ENCODE measurements at places on chromosomes 16 and 17.

DNA sequence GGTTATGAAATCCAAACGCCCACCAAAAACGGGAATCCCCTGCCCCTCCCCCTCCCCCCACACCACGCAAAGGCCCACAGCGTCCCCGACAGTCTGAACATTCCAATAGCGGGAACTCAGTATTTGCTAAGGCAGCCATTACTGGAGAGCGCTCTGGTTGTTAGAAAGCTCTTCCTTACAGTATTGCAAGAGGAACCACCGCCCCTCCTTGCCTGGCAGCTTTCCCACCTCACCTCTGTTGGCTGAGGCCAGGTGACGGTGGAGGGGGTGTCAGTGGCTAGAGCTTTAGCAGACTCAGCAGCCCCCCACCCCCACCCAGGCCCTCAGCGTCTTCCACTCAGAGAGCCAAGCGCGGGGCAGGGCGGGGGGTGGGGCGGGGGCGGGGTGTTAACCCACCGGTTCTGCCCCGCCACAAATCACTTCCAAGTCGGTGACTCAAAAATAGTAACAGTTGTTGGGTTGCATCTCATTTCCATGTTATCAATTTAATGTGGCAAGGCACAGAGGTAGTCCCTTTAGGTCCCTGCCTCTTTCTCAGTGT is 2.2 kb upstream of the PLEKHH3 start:
- DNase-seq: peak; percentile 53

GRCh38 chr16:30649725-30650368 is 913 bp upstream of the PRR14 start:
- DNase-seq: no peak

DNA sequence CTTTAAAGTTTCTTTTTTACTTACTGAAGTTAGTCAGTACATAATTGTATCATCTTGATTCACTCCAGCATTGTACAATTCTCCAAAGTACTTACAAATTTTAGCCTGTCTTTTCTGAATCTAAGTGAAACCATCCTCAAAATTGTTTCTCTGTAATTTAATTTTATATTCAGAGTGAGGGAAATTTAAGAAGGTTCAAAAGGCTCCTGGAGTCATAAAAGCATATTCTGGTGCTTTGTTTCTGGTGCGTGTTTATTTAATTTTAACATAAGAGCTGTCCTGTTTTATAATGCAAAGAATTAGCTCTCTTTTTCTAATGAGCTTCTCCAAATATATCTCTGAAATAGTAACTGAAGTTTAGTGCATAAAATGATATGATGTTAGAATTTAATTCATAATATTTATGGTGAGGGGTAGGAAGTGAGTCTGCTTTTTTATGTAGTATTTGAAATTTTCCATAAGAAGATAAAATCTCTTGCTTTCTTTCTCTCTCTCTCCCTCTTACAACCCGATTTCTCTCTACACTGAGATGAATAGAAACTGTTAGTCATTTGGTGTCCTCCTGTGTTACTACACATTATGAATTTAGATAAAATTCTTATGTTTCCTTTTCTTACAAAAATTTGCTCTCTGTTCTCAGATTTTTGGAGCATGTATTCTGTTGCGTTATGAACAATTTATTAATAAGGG is 339.8 kb downstream of the BCAS3 start:
- DNase-seq: no peak

DNA sequence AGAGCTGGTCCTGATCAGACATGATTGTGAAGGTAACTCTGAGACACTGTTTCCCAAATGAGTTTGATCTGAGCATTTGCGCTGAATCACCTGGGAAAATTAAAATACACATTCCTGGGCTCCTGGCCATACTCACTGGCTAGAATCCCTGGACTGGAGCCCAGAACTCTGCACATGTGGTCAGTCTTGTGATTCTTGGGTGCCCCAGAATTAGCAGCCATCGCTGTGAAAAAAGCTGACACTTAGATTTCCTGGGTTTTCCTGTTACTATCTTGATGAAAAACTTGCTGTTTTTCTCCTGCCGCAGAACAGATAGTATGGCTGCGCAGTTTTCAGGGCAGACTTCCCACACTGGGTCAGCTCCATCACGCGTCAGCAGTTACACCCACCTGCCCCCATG is 24.6 kb downstream of the NECAB2 start:
- peak; percentile 44 for DNase-seq

DNA sequence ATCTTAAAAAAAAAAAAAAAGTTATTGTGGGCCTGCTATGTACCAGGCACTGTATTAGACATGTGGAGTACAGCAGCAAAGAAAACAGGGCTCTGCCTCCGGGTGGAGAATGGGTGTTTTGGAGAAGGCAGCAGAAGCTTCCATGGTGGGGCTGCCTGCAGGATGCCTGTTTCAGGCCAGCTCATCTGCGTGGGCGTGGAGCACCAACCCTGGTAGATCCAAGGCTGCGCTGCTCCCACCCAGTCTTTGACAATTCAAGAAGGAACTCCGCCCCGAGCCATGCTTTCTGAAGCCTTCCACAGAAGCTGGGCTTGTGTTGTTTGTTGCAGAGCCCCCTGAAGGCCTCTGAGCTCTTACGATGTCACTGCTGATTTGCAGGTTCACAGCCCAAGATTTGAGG is 23.2 kb upstream of the CACNG1 start:
- no peak for DNase-seq

DNA sequence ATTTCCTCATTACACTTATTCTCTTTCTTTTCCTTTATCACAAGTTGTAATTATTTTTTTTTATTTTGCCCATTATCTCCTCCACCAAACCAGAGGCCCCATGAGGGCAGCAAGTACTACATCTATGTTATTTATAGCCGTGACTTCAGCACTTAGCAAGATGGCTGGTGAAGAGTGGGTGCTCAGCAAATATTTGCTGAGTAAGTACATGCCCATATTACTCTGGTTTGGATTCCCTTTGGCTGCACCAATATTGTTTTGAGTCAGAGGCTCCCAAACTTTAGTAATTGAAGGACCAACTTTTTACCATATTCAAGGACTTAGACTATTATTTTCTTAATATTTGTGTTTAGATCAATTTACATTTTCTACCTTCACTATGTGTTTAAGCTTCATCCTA is 83.2 kb downstream of the HS3ST2 start:
- no peak for DNase-seq

GRCh38 chr16:27925612-27926011 is 137.9 kb downstream of the GSG1L start:
- no peak for DNase-seq

- DNase-seq: no peak
These were observed 623.2 kb upstream of the ZFHX3 start for GRCh38 chr16:73670836-73671820.

DNA sequence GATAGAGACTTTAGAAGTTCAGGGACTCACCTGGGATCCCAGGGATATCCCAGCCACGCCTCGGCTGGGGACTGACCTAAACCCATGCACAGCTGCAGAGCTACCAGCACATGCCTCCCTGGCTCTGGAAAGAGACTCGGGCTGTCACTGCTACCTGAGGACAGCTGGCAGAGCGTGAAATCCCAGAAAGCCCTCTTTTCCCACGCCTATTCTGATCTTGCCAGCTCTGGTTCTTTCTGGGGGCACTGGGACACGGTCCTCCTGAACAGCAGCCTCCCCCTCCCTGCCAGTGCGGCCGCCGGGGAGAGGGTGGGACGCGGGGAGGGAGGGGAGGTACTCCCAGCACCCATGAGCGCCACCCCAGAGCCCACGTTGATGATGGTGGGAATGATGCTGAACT is 10.8 kb downstream of the P2RX5 start:
- no peak for DNase-seq

- DNase-seq: peak; percentile 35
These were observed 38.2 kb downstream of the COPRS start for GRCh38 chr17:31820691-31821435.

- no peak for DNase-seq
These were observed 96.9 kb upstream of the KCNJ16 start for GRCh38 chr17:69978056-69978646.

- no peak for DNase-seq
These were observed 12.6 kb upstream of the ASGR1 start for GRCh38 chr17:7191571-7192270.

GRCh38 chr17:62949036-62949435 is 17.0 kb upstream of the TANC2 start:
- no peak for DNase-seq

GRCh38 chr17:76138234-76138895 is 2.7 kb downstream of the FOXJ1 start:
- DNase-seq: no peak

- peak; percentile 39 for DNase-seq
These were observed 193.5 kb upstream of the KIF2B start for GRCh38 chr17:53629188-53629587.

DNA sequence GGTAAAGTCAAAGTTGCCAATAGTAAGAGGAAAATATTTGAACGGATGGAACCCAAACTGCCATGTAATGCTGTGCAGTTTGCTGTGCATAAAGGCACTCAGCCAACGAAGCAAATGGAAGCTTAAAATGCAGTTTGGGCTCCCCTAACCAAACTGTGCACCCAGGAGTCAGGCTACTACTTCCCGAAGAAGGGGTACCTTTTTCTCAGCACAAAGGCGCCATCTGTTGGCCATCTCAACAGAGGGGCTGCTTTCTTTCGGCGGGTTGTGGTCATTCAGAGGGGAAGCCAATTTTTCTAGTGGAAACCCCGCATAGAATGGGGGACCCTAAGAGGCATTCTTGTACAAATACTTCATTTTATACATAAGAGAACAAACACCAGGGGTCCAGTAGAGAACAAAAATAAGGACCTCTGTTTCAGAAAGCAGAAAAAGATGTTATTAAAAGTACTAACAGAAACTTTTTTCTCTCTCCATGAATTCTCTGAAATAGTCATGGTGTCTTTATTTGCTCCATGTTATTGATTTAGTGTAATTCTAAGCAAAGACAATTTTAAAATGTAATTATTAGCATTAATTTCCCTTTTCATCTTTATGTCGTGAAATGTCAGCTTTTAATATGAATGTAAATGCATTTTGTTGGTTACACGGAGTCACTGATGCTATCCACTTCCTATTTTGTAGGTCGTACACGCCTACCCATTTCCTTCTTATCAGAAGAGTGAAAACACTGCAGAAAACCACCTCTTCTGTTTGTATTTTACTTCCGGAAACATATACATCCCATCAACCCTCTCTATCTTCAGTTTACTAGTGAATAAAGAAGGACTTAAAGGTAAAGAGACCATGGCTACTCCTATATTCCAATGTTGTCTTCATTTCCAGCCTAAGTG is 453.3 kb downstream of the KCNJ2 start:
- peak; percentile 20 for DNase-seq

- DNase-seq: peak; percentile 29
These were observed 222.1 kb downstream of the RBFOX3 start for GRCh38 chr17:79388556-79389295.

GRCh38 chr16:67115639-67116038 is 5.9 kb downstream of the PHAF1 start:
- DNase-seq: peak; percentile 92

GRCh38 chr16:72220875-72221629 is 49.1 kb upstream of the PMFBP1 start:
- no peak for DNase-seq

GRCh38 chr17:77470800-77471733 is 330.3 kb downstream of the SEC14L1 start:
- no peak for DNase-seq

DNA sequence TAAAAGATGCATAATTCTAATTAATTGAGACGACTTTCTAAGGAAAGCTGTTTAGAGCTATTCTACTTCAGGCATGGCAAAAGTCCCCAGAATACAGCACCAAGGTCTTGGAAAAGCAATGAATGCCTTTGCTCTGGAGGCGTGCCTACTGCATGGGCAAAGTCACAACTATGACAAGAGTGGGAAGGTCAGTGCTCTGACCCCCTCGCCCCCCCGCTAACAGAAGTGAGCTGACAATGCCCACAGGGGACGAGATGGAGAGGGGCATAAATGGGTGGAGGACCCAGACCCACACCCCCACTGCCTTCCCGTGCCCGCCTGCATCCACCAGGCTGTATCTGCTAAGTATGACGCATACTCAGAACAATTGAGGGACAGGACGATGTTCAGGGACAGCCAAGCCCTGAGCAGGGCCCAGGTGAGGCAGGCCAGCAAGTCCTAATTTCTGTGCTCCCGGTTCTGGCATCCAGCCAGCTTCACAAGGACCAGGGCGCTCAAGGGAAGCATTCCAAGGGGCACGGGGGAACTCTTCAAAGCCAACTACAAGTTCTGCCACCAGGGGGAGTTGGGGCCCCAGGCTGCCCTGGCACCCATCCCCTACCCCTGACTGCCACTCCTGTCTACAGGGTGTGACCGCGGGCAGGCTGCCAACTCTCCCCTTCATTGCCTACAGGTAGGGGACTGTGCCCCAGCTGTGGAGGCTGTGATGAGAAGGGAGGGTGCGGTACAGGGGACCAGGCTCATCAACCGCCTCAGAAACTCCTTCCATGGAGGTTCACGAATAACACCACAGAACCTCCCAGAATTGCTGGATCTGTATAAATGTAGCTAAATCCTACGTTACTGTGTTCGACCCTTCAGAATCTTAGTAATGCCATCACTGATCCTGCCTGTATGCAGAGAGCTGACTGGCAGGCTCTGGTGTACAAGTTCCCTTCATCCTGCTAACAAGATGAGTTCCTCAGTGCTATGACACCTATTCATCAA is 20.8 kb downstream of the NPRL3 start:
- DNase-seq: peak; percentile 46

DNA sequence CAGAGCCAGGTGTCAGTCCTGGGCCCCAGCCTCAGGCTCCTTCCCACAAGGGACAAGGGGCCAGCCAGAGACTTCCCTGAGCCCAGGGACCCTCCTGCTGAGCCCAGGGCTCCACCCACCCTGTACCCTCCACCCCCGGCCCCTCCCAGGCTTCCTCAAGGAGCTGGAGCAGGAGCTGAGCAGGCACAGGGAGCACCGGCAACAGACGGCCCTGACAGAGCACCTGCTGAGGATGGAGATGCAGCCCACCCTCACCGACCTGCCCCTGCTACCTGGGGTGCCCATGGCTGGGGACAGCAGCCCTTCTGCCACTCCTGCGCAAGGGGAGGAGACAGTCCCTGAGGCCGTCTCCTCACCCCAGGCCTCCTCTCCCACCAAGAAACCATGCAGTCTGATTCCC is 4.5 kb downstream of the SCRN2 start:
- DNase-seq: no peak

GRCh38 chr16:84054271-84054670 is 11.7 kb upstream of the SLC38A8 start:
- no peak for DNase-seq

DNA sequence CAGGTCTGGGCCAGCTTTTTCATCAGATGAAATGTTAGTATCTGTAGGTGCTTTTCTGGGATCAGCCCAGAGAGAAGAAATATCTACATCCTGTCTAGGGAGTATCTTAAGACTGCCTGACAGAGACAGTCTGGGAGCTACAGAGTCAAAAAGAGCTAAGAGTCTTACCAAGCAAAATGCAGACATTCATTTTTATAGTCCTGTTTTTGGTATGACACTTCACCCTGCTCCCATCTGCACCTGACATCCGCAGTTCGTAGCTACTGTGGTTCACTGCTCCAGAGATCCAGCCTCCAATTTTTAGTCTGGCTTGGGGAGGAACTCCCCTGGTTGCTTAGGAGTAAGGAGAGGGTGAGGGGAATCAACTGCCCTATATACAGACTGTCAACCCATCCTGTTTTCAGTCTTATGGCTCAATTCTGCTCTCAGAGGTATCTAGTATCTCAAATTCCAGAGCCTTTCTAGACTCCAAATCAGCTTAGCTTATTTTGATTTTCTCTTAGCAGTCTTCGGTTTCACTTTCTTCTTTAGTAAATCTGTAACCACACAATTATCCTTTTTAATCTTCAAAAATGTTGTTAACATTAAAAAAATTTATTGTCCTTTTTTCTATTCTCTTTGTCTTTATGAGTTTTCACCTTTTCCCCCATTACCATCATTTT is 97.8 kb downstream of the TMEM100 start:
- DNase-seq: no peak

- DNase-seq: peak; percentile 34
These were observed 35.2 kb upstream of the CBX4 start for GRCh38 chr17:79874329-79874981.

GRCh38 chr16:78909226-78909625 is 691.3 kb downstream of the MAF start:
- DNase-seq: no peak

Data from HCEC 1CT (cell line).